ENCODE measurements at places on chromosomes 4 and X. TPM values are rescaled to one million over a fixed set of nuclear protein-coding genes. Genes with fewer than 3 reads are reported as not detected.

HERC5 gene
- not detected for total RNA-seq

FREM3 gene
- total RNA-seq = not detected

OTUD6A gene
- total RNA-seq = not detected

SLC9B1 gene
- total RNA-seq = 3.3 TPM

ZNF81 gene
- total RNA-seq = 12.8 TPM

KLHL8 gene
- 20.3 TPM for total RNA-seq

NOX1 gene
- not detected for total RNA-seq

ANK2 gene
- 1.8 TPM for total RNA-seq

NPY2R gene
- not detected for total RNA-seq

PPEF2 gene
- total RNA-seq = not detected

SHROOM4 gene
- total RNA-seq = not detected

HOPX gene
- total RNA-seq = not detected

OCRL gene
- 6.7 TPM for total RNA-seq

FAM184B gene
- not detected for total RNA-seq

PFKFB1 gene
- total RNA-seq = 1.0 TPM

BEX5 gene
- not detected for total RNA-seq

HSD17B11 gene
- 8.7 TPM for total RNA-seq

NXF2 gene
- not detected for total RNA-seq

PNCK gene
- total RNA-seq = not detected

Measured in OCI-LY7 (cell line).